ENCODE measurements at places on chromosomes 5 and 9.

- peak; percentile 19 for DNase-seq
These were observed 181.6 kb upstream of the FST start for GRCh38 chr5:53298841-53299240.

DNA sequence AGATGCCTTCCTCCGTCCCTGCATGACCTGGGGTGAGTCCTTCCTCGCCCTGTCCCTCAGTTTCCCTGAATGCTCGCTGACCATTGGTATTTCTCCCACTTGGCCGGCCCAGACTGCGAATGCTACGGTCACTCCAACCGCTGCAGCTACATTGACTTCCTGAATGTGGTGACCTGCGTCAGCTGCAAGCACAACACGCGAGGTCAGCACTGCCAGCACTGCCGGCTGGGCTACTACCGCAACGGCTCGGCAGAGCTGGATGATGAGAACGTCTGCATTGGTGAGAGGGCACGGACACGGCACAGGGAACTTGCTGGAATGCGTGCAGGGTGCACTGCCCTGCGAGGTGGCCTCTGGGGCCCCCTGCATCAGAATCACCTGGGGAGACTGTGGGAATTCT, 77.1 kb downstream of the NTNG2 start:
- no peak for DNase-seq

DNA sequence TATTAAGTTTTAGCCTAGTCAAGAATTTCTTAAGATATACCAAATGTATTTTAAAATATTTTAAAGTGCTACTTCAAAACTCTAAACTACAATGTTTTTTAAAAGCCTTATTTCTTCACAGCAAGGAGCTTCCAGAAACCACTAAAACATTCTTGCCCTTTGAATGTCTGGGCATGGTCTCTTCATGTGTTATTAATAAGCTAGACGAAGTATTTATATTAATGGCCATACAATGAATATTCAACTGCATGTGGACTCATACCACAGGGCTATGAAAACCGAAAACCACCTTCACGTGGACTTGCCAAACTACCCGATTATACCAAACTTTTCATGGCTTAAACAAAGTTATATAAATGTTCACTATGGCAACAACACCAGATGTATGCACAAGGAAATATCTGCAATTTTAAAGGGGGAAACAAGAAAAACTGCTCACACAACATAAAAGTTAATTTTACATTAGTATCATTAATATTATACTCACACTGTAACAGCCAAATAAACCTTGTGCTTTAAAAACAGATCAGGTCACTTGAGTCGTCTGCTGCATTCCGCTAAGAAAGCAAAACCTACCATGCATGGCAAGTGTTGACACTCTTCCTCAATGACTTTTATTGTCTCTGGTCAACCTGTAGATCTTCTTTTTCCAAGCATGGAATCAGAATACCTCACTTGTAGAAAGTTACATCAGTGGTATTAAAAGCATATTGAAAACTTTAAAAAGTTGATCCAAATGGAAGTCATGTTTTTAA, 246.3 kb downstream of the BNC2 start:
- no peak for DNase-seq

DNA sequence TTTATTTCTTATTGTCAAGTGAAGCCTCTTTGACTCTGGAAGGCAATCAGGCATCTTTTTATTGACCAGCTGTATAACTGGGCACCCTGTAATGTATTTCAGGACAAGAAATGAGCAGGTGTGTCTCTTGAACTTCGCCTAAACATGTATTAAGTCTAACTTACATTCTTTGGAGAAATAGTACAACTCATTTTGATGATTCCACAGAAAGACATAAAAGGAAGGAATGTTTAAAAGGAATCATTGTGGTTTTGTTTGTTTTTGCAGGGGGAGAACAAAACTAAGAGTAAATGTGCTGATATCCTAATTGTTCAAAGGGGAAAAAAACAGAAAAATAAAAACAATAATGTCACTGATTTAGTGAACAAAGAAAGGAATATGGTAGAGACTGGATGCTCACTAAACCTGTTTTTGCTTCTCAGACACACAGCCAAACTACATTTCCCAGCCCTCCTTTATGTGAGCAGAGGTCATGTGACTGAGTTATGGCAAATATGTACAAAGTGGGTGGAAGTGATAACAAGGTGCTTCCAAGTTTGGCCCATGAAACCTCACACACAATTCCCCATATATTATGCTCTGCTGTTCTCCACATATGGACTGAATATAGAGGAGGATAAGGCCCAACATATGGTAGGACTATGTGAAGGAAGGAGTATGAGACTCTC, 150.6 kb upstream of the ACOT12 start:
- DNase-seq = no peak

GRCh38 chr9:33435821-33436277, 11.5 kb downstream of the AQP3 start:
- DNase-seq = no peak

DNA sequence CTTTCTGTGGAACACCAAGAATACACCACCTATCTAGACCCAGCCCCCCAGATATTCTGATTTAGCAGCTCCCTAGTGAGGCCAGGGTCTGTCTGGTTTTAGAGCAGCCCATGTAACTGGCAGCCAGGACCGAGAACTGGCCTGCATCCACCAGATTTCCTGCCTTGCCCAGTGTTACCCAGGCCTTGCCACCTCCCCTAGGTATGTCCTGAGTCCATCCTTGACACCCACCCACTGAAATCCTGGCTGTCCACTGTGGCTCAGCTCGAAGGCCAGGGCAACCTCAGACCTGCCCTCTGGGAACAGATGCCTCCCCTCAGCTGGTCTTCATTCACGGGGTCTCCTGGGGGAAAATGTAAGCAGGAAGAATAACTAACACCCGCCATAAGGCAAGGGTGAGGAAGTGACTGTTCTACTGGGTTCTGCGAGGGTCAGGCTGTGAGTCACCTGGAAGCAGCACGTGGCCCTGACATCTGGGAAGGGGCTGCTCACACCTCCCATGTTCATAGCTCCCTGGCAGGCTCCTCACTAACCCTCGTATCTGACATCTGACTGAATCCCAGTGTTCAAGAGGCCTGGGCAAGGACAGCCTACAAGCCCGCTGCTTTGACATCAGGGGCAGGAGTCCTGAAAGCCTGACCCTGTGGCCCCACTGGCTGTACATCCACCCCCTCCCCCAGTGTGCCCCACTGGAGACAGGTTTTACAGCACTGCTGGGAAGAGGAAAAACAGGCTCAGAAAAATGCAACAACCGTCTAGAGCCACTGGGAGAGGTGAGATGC, 72.7 kb downstream of the SEMA4D start:
- no peak for DNase-seq

GRCh38 chr5:177595026-177595585, 3.1 kb downstream of the TMED9 start:
- DNase-seq = no peak

Data from fibroblast of skin of left quadriceps (primary cell).